ENCODE measurements at places on chromosomes 11 and 22.

DNA sequence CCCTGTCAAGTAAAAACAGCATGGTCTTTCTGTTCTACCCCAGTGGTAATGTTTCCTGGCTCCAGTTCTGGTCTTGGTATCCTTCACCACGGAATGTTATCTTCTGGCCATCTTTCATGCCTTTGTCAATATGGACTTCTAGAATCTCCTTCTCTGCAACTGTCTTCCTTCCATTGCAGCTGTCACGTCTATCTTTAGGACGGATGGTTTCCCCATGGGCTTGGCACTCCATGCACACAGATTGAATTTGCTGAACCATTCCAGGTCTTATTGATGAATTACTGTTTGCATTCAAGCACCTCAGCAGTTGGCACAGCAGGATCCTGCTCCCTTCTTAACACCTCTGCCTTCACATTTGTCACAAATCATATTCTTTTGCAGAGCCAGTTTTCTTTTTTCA, 44.9 kb upstream of the SLC25A18 start:
- no peak for DNase-seq

DNA sequence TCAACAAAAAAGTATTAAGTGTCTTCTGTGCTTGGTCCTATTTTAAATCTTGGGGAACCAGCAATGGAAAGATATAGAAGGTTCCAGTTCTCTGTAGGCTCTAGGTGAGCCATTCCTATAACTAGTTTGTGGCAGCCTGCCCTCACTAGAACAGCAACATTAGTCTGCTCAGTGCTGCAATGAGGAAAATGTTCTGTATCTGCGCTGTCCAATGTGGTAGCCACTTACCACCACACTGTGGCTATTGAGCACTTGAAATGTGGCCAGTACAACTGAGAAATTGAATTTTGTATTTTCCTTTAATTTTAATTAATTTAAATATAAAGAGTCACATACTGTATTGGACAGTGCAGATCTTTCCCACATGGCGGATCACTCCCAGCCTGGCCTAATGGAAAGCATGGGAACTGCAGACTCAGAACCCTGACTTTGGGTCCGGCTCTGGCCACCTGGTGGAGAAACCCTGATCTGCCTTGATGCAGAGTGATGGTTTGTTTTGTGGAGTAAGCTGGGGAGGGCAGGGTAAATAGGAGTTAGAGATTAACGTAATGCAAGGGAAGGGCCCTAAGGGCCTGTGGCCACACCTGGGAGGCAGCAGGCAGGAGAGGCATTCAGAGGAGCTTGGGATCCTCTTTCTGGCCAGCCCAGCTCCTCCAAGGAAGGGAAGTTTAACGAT, 101.0 kb downstream of the ME3 start:
- no peak for DNase-seq

- DNase-seq = no peak
These were observed 18.1 kb downstream of the MAML2 start for GRCh38 chr11:96324912-96325311.

GRCh38 chr22:49326558-49326957, 501.1 kb downstream of the BRD1 start:
- no peak for DNase-seq

GRCh38 chr11:48043991-48044512, 63.7 kb downstream of the PTPRJ start:
- no peak for DNase-seq

GRCh38 chr11:108768370-108768769, 103.5 kb downstream of the DDX10 start:
- DNase-seq = no peak

- no peak for DNase-seq
These were observed 130.8 kb downstream of the TRIM29 start for GRCh38 chr11:120007144-120007543.

DNA sequence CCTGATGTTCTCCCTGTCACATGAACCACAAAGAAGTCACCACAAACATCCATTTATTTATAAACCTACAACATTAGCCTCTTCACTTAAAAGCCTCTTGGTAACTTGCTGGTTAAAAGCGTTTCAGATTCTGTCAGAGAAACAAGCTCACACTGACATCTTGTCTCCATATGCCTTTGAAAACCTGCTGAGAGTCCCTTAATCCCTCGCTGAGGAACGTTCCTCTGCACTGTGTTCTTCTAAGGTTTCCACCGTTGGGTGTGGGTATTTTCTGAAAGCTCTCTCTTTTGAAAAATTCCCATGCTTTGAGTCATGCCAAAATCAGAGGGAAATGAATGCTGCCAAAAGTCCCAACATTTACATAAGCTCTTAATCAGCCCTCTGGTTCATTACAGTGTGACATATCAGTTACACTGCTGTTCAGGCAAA, 149.8 kb downstream of the CCDC34 start:
- no peak for DNase-seq

DNA sequence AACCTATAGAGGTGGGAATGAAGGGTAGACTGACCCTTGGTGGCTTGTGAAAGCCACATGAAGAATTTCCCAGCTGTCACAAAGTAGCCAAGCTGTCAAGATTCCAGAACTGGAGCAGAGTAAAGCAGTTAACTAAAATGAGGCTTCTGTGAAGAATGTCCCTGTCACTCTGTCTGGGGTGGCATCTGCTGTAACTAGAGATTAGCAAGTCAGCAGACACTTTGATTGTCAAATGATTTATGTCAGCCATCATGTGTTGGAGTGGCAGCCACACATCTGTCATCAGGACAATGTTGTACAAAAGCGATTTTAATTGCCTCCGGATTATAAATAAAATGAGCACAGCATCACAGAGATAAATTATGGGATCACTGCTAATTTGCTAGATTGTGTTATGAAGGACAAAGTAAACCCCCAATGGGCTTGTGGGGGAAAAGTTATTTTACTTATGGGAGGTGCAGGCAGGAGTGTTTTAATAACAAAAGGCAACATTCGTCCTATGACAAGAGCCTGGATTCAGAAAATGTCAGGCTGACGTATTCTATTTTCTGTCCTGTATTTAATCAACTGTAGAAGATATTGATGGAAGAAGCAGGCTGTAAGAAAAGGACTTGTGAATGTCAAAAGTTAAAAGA, 270.9 kb downstream of the FAM181B start:
- no peak for DNase-seq

DNA sequence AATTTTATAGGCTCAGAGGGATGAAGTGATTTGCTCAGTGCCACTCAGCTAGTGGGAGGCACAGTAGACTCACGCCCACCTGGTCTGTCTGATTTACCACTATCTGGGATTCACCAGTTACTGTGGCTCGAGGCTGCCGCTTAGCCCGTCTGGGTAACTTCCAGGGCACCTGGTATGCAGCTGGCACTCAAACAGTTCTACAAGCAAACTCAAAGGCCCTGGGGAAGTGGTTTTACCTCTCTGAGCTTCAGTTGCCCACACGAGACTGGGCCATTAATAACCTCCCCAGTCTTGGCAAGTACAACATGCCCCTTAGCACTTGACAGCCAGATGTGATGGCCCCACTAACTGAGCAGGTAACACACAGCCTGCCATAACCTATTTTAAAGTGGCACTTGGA, 2.6 kb downstream of the GDPD5 start:
- no peak for DNase-seq

- no peak for DNase-seq
These were observed 18.7 kb downstream of the ZNF74 start for GRCh38 chr22:20412474-20413216.

GRCh38 chr11:119608201-119608600, 120.8 kb downstream of the NECTIN1 start:
- no peak for DNase-seq

GRCh38 chr11:95459291-95460042, 228.5 kb upstream of the SESN3 start:
- DNase-seq = no peak

DNA sequence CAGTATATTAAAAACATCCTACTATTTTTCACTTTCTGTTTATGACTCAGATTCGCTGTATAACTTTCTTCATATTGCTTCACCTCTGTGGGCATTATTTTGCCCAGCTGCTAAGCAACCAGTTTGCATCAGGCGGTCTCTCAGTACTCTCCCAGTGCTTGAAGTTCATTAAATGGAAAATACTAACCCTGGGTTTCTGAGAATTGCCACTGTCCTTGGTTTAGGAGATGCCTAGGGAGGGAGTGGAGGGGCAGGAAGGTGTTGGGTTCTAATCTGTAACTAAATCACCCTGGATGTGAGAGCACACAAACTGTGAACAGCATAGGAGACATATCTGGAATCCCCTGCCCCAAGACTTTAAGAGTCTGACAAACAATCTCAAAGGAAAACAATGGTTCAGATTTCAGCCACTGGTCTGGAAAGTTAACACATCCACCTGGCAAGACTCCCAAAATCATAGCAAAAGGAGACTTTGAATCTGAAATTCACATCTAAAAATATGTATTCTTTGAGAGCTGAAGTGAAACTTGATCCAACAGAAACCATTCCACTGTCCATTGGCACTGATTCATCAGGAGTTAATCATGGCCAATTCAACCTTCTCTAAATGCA, 540.0 kb downstream of the SOX6 start:
- peak; percentile 64 for DNase-seq

GRCh38 chr22:36329254-36330078, 58.3 kb downstream of the MYH9 start:
- DNase-seq = peak; percentile 43

DNA sequence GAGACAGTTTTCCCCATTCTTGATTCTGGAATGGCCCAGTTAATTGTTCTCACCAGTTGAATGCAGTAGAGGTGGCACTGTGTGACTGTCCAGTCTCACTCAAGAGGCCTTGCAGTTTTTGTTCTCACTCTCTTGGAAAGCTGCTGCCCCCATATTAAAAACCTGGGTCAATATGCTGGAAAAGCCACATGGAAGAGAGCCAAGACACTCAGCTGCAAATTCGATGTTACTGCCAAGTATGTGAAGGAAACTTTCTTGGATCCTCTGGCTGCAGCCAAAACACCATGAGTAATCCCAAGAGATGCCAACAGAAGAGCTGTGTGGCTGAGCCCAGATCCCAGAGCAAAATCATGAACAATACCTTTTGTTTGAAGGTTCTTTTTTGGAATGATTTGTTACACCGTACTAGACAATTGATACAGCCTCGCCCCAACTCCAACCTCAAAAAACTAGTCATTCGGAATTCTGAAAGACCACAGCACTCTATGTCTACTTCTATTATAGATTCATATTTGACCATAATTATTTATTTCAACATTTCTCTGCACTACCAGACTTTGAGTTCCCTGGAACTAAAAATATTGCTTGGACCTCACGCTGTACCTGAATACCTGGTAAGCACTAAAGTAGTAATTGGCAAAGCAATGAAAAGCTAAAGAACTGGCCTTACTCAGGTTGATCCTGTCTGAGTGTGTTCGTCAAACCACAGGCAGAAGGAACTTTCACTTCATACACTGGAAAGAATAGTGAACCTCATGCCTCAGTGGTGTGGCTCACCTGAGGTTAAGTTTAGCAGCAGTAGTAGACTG, 378.8 kb downstream of the ETS1 start:
- DNase-seq = no peak

Data from CD4-positive, alpha-beta T cell treated with Interferon alpha-2 for 1 hour (primary cell).